ENCODE measurements at places on chromosomes 16 and 17.
A peak's percentile ranks its signal among the peaks of the same experiment; 100 is the strongest.

DNA sequence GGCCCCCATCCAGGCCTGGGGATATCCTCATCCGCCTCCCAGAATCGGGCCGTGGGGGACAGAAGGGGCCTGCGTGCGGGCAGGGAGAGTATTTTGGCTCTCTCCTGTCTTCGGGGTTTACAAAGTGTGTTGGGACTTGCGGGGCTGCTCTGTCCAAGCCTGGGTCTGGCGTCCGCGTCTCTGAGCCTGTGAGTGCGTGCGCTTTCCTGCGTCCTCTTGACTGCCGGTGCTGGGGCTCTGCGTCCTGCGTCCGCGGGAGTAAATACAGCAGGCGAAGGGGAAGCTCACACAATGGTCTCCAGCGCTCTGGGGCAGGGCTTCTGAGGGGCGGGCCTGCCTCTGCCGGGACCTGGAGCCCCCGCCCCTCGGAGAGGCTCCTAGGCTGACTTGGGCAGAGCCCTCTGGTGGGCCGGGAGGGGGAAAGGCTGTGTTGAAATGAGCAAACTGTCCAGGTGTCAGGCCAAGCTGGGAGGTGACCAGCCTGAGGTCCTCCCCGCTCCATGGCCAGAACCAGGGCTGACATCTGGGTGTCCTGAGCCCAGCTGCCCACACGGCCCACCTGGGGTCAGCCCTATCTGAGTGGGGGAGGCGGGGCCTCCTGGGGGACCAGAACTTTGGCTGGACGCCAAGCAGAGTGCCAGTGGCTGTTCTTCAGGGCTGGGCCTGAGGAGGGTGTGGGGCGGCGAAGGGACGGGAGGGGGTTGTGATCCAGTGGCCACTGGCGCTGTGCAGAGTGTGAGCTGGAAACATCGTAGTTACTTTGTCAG is 233.6 kb downstream of the SEC14L1 start:
- DNase-seq, result peak; percentile 62

GRCh38 chr17:61413661-61414126 is 14.1 kb downstream of the TBX2 start:
- DNase-seq, result no peak

- no peak for DNase-seq
These were observed 102.2 kb upstream of the HLF start for GRCh38 chr17:55162556-55162946.

DNA sequence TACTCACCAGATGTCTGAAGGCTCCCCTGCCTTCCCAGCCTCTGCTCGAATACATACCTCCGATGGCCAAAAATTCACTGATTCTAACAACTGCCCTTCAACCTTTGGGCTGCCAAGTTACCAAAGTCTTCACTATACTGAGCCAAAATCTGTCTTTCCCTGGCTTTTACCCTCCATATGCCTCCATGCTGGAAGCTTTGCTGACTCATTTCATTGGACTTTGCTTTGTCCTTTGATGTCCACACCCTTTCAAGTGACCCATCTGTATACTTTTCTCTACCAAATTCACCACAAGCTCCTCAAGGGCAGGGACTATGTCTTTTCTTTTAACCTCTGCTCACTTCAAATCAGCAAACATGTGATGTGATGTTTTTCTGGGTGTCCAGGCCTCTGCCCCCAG is 21.0 kb upstream of the MTMR4 start:
- no peak for DNase-seq

DNA sequence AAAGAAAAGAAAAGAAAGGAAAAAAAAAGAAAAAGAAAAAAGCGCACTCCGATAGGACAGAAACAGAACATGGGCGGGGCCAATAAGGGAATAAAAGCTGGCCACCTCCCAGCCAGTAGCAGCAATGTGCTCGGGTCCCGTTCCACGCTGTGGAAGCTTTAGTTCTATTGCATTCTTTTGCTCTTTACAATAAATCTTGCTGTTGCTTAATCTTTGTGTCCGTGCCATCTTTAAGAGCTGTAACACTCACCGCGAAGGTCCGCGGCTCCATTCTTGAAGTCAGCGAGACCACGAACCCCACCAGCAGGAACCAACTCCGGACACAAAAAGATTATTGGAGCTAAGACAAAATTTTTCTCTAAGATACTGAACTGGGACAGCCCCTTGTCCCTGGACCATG is 3.1 kb upstream of the ARL5C start:
- DNase-seq, result no peak

DNA sequence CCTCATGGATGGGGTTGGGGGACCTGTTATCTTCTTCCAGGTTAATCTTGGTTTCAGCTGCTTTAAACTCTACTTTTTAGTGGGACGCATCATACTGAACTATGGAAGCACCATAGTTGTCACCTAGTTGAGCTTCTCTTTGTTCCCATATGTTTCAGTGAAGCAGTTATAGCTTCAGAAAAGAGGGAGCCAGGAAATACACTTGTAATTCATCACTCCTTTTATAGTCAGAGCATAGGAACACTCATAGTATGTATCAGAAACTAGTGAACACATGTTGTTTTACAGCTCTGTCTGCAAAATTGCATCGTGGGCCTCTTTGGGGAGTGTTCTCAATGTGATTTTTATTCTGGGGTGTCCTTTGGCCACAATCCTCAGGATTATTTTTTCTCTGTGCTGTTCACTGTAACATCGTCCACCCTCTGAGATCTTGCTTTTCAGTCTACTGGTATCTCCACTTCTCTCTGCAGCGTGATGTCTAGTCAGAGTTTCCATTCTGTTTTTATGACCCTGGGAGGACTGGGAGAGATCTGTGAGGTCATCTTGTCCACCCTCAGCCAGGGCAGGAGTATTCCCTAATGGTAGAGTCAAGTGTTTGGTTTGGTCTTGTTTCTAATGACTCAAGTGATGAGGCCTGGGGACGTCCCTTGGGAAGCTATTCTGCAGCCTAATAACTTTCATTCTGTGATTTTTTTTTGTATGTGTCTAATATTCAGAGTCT is 585.4 kb downstream of the WWOX start:
- DNase-seq, result no peak

- DNase-seq, result peak; percentile 73
These were observed at the start of the genes HEXD and OGFOD3 for GRCh38 chr17:82418001-82418986. Gene HEXD, plus strand, starts transcription at chr17:82418347. Its CDS starts 1,453 bp downstream, at chr17:82419800. Gene OGFOD3, minus strand, starts transcription at chr17:82418586. Its CDS starts 101 bp downstream, at chr17:82418485.

DNA sequence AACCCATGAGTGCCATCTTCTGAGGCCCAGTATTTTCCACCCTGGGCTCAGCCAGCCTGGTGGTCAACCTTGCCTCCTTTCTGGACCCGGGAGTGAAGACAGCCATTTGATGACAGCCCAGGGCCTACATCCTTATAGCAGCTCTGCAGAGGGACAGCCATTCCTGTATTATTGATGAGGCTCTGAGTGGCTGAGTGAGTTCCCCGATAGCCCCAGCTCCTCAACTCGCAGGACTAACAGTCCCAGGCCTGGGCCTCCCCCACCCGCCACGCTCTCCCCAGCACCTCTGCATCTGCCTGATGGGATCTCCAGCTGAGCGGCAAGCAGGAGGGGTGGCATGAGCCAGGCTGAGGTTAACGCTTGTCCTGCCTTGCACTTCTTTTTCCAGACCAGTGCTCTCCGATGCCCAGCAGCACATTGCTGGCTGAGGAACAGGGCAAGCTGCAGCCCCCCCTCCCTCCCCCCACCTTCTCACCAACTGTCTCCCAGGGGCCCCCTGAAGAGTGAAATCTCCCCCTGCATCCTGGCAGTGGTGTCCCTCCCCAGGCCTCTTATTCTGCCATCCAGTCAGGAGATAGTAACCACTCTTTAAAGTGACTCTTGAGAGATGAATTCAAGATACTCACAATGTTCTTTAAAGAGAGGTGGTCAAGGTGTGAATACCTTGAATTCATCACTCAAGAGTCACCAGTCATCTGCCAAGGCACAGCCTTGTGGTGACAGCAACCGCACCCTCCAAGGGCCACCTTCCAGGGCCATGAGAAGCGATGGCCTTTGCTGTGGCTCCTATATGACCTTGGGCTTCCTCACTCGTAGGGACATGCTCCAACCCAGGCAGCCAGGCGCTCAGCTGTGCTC is 23.5 kb downstream of the CACNG5 start:
- DNase-seq, result no peak

DNA sequence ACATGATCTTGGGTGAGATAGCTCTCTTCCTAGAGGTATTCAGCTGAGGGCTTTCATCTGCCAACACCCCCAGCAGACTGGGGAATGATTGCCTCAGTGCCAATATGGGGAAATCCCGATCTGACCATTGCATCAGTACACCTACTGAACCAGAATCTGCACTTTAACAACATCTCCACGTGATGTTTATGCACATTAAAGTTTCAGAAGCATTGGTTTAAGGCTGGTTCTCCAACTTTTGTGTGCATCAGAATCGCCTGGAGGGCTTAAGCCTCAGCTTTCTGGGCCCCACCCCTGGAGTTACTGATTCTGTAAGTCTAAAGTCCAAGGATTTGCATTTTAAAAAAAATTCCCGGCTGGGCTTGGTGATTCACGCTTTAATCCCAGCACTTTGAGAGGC is 123.6 kb upstream of the MED13 start:
- DNase-seq, result no peak

All from stimulated activated CD4-positive, alpha-beta T cell treated with anti-CD3 and anti-CD28 coated beads, Interleukin-12 subunit alpha, Interleukin-12 subunit beta, amount 100 ng/mL, for 24 hours (primary cell).